ENCODE measurements at places on chromosomes 7 and 10.

DNA sequence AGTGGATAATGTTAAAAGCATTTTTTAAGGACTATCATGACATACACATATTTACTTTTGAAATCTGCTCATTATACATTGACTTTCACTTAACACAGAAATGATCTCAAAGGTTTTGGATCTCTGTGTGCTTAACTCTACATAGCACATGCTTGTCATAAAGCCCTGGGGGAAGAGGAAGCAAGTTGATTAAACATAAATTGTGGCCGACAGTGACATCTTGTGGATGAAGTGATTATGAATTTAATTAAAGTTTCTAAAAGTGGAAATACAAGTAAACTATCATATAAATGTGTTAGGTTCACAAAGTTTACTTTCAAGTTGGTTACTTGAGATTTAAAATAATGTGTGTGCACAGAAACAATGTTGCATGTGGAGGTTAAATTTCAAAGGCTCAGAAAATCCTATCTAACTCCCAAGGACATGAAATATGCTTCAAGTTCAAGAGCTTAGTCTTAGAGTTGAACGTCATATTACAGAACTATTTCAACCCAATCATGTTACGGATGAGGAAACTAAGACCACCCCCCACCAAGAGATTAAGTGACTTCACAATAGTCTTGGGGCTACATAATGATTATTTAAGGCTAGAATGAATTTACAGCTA lies 1247.8 kb downstream of the GATA3 start:
- peak; percentile 17 for DNase-seq

DNA sequence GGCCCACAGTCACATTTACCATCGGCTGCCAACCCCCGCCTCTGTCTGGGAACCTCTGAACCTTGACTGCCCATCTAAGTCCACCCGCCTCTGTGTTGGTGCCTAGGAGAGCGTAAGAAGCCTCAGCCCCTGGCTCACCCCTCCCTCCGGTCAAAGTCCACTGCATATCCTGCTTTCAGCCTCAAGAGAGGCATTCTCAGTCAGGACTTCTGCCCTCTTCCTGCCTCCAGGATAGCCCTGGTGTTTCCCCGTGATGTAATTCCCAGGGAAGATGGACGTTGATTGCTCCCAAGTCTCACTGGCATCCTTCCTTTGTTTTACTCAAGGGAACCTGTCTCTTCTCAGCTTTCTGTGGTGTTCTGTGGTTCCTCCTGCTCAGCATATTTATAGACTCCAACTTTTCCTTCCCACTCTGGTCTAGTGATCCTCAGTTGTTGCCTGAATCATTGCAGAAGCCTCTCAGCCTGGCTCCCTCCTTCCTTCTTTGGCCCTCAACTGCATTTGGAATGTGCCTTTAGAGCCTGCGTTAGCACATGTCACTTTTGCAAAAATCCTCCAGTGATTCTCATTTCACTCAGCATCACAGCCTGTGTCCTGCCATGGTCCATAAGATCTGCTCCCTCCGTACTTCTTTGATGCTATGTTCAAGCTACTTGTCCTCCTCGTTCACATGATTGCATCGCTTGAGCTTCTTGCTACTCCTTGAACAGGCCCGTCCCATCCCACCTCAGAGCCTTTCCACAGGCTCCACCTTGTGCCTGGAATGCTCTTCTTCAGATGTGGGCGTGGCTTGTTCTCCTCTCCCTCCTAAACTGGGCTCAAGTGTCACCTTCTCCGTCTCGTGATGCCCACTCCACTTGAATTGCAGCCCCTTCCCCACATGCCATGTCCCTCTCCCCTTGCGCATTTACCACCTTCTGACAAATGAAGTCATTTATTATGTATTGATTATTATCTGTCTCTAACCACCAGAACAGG lies 124.2 kb downstream of the PLPP4 start:
- DNase-seq: peak; percentile 96

DNA sequence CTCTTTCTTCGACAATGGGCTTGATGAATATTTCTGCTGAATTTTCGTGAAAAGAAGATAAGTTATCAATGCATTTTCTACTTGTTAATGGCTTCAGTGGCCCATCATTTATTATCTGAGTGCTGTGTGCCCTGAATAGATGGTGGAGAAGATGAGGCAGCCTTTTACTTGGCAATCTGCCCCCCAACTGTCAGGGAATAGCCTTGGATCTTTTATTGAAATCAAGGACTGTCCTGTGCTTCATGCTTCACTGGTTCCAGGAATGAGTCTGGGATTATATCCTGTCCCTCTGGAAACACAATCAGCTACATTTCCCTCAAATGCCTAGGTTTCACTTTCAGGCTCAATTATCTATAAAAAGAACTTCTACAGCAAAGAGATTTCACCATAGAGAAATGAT lies 75.9 kb upstream of the NXPH1 start:
- DNase-seq: no peak

- no peak for DNase-seq
These were observed 110.4 kb downstream of the SFMBT2 start for GRCh38 chr10:7300384-7300971.

DNA sequence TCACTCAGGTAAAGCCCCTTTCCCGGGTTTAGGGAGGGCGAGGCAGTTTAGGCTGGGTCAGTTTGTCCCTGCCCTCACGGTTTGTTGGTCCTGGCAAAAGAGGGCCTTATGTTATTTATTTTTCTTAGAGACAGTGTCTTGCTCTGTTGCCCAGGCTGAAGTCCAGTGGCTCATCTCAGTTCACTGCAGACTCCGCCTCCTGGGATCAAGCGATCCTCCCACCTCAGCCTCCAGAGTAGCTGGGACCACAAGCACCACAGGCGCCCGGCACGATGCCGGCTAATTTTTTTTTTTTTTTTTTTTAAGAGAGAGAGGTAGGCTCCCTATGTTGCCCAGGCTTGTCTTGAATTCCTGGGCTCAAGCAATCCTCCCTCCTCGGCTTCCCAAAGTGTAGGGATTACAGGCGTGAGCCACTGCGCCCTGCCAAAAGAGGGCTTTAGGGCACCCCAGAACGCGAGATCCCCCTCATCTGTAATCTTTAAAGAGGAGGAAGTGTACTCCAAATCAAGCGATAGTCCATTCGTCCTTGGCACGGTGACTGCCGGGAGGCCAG lies 626 bp upstream of the BMS1 start:
- DNase-seq: no peak

DNA sequence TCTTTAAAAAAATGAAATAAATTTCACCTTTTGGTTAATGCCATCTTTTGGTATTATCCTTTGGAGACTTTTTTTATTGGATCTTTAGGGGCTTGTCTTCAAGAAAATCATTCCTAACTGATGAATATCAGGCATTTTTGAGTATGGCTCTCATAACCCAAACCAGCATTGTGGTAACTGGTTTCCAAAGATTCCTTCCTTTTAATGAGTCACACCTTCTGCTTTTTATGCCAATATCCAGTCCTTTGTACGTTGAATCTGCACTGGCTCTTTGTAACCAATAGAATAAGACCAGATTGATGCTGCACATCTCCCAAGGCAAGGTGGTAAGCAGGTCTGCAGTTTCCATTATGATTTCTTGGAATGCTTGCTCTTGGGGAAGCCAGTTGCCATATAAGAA lies 89.1 kb downstream of the GPR158 start:
- no peak for DNase-seq

GRCh38 chr7:112010109-112010508 lies 196.1 kb downstream of the DOCK4 start:
- no peak for DNase-seq

DNA sequence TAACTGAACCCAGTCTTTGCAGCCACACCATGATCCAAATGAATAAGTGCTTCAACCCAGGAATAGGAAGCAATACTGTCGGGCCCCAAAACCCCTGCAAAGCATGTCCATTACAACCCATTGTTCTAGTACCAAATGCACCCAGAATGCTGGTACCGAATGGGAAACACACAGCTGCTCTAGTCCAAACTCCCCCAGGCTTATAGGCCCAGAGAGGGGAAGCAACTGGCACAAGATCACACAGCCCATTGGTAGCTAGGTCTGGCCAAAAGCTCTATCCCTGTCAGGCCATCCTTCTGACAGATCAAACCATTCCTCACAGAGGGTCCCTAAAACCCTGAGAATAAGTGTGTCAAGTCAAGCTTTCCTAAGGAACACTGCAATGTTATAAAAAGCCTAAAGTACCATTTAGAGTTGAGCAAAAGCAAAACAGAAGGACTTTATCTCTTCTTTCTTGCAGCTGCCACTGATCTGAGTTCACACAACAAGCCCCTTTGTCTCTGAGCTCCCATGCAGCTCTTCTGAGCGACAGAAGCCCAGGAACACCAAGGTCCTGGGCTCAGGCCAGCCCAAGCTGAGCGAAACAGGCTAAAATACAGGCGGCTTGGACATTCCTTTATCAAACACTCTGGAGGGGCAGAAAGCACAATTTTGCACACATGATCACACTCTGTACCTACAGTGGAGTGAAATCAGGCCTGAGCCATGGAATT lies 116.7 kb downstream of the SGMS1 start:
- no peak for DNase-seq

DNA sequence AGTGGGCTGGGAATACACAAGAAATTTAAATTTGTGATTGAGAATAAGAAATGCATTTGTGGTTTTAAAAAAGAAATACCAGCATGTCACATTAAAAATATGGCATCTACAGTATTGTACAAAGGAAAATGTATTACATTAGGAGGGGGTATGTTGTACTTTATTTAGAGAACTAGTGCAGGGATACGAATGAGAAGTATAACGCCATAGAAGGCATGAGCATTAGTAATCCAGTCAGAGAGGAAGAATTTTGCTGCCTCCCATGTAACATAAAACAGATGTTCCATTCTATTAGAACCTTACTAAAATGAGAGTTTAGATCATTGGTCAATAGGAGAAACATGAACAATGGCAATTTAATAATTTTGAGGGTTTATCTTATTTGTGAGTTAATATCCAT lies 182.2 kb downstream of the ADK start:
- DNase-seq: no peak

DNA sequence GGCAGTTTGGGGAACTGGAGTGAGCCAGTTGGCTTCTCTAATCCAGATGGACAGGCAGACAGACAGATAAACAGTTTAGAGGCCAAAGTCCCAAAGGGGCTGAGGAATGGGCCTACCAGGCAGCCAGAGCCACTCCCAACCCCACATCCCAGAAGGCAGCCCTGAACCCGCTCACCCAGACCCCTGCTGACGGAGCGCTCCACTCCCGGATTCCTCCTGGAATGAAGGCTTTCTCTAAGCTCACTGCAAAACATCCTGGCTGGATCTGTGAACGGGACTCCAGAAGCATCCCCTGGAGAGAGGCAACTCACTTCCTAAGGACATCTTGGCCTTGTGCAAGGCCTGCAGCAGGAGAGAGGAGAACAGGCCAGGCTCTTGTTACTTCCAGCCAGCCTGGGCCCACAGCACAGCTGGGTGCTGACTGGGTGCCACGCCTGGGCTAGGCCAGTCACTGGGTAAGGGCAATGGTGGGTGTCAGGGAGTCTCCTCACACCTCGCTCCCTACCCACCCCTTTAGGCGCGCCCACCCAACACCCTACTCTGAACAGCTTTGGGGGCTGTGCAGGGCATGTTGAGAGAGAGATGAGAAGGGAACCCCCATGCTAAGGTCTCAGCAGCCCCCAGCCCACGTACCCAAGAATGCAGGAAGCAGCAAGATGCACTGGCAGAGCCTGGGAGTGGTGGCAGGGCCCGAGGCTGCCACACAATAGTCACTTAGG lies 168.6 kb upstream of the ZMIZ1 start:
- DNase-seq: no peak

GRCh38 chr10:22443175-22443901 lies 98.0 kb downstream of the SPAG6 start:
- DNase-seq: no peak

DNA sequence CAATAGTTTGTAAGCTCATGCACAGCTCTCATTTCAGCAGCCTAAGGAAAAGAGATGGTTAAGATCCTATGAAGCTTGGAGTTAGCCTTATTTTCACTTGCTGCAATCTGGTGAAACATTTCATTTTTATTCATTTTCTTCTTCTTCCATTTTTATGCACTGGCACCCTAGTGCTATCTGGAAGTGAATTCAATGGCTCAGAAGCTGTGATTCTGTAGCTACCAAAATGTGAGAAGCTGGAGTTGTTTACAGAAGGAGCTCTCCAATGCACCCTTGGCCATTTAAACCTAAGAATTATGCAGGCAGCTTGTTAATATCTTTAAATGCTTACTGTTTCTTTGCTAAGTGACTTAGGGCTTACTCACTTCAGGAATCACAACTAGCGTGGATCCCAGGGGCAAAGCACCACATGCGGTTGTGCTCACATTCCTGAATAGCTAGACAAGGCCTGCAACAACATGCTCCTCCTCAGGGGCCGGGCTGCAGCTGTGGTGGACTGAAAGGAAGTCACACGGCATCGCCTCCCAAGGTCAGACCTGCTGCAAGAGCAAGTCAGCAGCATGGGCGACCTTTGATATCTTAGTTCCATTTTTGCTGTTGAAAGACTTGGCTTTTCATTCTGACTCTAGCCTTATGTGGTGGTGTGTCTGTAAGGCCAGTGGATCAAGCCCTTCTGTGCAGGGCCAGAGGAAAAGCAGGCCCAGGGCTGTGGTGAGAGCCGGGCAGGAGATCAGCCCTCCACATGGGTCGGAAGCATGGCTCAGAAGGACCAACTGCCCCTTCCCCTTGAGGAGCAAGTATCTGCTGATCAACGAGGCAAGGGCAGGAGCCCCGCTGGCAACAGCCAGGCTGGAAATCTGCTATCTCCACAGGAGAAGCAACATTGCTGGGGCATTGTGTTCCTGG lies 91.9 kb upstream of the MBL2 start:
- DNase-seq: peak; percentile 94

- DNase-seq: no peak
These were observed 136.6 kb upstream of the NRBF2 start for GRCh38 chr10:62996516-62996915.

- no peak for DNase-seq
These were observed 35.5 kb downstream of the SCD start for GRCh38 chr10:100382553-100382952.

DNA sequence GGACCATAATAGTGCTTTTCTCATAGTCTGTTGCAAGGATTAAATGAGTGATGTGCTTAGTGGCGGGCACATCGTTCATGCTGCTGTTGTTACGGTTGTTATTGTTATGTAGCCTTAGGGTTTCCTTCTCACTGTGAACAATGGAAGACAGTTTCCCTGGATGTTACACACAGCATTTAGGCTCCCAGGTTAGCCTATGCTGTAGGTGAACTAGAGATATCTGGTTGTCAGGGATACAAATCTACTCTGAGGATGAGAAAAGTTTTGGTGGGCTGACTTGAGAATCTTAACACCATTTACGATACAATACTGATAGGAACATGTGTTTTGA lies 14.7 kb downstream of the SH3PXD2A start:
- DNase-seq: no peak

DNA sequence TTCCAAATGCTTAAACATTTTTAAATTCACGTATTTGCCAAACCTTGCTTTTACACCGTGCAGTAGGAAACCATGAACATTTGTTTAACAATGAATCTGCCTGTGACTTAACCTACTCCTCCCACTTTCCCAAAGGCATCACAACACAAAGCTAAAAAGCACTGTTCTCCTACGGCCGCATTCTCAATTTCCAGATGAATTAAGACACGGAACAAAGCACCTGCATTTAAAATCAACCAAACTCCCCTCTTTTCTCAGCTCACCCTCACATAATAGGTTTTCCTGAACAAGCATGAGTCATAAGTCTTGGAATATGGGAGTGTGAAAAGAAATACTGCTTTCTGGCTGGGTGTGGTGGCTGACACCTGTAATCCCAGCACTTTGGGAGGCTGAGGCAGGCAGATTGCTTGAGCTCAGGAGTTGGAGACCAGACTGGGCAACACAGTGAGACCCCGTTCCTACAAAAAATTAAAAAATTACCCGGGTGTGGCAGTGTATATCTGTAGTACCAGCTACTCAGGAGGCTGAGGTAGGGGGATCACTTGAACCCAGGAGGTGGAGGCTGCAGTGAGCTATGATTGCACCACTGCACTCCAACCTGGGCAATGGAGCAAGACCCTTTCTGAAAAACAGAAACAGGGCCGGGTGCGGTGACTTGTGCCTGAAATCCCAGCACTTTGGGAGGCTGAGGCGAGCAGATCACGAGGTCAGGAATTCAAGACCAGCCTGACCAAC lies 51.7 kb upstream of the CYTH3 start:
- no peak for DNase-seq
